ENCODE measurements at places on chromosomes 3 and 15.

DNA sequence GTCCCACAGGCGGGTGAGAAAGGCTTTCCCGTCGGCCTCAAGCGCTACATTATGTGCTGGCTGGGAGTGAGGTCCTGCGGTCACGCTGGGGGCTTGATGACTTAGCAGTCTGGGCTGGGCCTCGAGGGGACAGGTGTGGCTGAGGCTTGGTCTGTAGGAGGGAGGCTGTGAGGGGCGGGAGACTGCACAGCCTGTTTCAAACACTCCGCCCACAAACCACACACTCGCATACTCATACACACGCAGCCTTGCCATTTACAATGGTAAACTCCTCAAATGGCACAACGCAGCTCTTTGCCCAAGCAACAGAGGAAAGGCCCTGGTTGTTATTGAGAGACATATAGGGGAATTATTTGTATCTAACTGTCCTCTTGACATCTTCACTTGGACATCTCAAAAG lies 32.4 kb upstream of the RASGRF1 start:
- no peak for DNase-seq

DNA sequence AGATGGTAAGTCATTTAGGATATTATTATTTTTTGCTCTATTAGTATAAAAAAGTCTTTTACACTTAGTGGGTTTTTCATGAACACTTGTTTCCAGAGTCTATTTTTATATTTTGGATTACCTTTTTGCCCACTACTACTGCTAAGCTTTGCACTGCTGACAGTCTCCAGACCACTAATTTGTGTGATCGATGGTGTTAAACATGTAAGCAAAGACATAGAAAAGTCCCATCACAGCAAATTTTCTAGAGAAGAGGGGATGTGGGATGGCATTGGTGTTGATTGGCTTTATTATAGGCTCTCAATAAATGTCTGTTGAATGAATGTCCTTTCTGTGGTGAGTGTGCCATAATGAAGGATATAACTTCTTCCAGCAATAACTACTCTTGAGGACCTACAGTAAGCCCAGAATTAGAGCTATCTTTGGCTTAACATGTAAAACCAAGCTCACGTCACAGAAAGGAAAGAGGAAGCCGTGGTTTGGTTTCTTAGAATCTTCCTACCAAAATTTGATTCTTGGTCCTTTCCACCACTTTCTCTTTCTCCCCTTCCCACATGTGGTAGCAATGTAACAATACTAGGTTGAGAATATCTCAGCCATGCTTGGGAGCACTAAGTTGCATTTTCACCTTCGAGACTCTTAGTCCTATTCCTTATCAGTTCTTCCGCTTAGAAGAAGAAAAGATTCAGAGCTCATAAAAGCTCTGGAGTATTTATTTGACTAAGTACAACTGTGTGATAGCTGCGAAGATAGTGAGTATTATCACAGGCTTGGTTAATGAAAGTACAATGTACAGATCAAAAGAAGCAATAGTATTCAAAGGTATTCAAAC lies 90.6 kb upstream of the UMPS start:
- DNase-seq, result no peak

GRCh38 chr3:188458756-188459155 lies 304.8 kb downstream of the LPP start:
- DNase-seq, result no peak

GRCh38 chr3:13578251-13578650 lies 29.3 kb downstream of the FBLN2 start:
- DNase-seq, result no peak

DNA sequence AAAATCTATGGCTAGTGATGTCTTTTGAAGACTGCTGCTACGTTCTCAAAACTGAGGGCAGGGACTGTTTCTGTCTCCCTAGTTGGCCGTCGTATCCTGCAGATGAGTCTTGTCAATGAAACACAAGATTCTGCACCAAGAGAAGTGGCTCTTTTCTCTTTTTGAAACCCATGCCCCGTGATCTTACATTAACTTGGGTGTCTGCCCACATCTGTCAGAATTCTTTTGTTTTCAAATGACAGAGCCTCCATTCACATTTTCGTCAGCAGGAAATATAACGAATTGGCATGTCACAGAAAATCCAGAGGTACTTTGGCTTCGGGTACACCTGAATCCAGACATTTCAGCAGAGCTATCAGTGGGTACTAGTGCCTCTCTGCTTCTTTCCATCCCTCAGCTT lies 331.3 kb upstream of the PROK2 start:
- DNase-seq, result no peak

DNA sequence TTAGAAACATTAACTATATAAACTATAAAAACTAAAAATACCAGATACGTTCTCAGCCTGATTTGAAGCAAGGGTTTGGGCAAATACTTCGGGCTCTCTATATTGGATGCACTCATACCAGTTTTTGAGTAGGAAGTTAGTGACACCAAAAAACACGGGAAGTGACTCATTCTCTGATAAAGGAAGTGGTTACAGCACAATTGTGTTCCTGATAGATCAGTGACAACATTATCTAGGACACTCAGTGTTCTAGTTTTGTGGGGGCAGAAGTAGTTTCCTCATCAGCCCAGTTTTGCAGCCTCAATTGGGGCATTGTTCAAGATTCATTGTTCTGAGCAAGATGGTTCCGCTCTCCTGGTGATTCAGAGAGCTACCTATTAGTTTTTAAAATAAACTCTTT lies 469.6 kb upstream of the DPPA4 start:
- peak; percentile 3 for DNase-seq

GRCh38 chr3:42732196-42732828 lies 29.7 kb upstream of the HHATL start:
- no peak for DNase-seq

DNA sequence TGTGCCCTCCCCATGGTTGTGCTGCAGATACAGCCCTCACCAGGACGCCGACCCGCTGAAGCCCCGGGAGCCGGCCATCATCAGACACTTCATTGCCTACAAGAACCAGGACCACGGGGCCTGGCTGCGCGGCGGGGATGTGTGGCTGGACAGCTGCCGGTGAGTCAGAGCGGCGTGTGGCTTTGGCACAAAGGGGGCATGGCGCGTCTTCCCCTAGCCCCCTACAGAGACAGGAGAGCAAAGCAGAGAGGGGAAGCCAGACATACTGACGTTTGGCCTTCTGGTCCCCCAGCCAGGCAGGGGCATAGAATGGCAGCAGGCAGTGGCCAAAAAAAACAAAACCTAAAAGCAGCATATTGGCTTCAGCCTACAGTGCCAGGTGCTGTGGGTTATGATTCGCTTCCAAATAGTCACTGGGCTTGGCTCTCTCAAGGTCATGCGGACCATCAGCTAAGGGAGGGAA lies 64.0 kb downstream of the MESD start:
- peak; percentile 92 for DNase-seq

- no peak for DNase-seq
Measured at GRCh38 chr3:43257850-43258249, 28.5 kb upstream of the SNRK start.

DNA sequence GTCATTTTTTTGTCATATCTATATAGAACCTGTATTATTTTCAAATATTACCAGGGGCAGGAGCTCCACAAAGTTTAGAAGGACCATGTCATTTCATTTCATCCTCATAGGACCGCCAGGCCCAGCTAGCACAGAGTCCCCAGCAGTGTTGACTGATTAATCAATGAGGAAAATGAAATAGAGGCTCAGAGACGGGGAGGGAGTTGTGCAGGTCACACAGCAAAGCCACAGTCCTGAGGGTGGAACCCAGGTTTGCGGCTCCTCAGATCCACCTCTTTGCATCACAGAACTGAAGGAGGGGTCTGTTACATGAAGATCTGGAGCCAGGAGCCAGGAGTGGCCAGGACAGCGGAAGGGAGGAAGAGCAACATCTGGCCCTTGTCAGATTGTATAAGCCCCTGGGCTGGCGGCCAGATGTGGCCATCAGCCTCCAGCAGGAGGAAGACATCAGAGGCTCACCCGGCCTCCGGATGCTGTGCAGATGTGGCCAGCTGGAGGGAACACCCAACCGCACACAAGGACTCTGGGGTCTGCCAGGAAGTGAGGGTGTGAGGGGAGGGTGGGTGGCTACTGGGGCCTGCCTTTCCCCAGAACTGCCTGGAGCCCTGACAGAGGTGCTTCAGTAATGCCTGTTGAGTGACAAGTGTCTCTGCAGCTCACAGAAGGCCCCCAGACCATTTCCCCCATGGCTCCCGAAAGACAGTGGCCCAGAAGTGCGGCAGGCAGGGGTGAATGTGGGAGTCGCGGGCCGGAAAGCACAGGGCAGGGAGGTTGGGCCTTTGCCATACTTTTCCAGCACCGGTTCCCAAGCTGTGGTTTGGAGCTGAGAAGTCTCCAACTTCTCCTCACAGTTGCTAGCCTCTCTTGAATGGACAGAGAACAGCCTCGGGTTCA lies 21.3 kb downstream of the EFCC1 start:
- DNase-seq, result no peak
